ENCODE measurements at places on chromosomes 5 and 9.

- no peak for DNase-seq
These were observed 99.5 kb downstream of the GHR start for GRCh38 chr5:42522783-42523182.

- DNase-seq = no peak
These were observed 859.1 kb upstream of the ARRDC3 start for GRCh38 chr5:92242170-92242569.

DNA sequence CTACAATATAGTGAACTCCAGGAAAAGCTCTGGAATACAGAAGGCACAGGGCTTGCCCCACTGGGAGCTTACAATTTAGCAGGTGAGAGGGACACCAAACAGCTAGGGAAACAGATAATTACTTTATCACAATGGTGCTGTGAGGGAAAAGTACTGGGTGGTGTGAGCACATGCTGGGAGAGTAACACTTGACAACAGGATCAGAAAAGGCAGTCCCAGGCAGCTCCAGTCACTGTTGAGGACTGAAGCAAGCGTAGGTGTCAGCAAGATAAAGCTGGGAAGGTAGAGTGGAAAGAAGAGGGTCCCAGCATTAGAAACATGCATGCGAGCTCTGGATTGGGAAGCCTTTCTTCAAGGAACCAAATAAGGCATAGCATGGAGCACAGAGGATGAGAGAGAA, 296.0 kb downstream of the ATPSCKMT start:
- no peak for DNase-seq

- peak; percentile 47 for DNase-seq
These were observed 54.1 kb downstream of the GDA start for GRCh38 chr9:72203205-72203803.

DNA sequence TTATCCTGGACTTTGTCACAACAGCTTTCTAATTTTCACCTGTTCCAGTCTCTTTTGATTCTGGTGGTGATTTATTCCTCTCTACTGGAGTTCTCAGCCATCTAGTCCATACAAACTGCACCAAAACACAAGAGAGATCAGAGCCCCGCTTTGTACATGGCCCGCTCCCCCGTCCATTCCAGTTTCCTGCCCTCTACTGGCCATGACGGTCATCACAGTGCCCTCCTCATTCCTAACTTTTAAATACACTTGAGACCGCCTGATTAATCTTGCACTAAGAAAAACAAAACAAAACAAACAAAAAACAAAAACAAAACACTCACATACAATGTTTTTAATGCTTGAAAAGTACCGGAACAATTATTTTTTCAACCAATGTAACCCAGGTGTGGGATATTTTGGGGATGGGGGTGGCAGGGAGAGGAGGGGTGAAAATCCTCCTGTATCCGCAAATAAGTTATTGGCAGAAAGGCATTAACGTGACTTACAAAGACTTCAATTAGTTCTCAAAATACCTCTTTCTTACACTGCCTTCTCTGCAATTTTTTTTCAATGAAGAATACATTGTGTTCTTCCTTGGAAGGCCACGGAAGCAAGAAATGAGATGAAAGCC, 84.8 kb upstream of the PAM start:
- peak; percentile 34 for DNase-seq

- no peak for DNase-seq
These were observed 155.3 kb upstream of the KLF9 start for GRCh38 chr9:70569791-70570190.

DNA sequence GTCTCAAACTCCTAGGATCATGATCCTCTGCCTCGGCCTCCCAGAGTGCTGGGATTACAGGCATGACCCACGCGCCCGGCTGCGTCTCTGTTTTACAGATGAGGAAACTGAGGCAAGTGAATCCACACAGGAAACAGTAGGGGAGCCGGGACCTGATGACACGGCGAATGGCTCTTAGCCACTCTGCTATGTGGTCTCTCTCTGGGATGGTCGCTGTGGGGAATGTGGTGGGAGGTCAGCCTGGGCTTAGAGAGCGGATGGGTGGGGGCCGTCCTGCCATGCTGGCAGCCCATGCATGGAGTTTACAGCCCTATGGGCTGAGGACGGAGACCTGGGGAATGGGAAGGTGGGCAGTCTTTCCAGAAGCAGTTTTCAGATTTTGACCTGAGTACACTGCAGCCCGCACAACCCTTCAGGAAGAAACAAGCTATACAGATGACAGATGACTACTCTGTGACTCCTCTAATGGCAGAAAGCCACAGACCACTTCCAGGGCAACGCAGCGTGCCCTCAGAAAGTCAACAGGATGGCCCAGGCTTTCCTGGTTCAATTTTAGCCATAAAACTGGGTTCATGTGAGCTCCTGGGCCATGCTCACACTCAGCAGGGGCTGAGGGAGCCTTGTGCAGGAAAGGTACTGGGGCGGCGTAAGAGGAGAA, 136.1 kb upstream of the RAPGEF1 start:
- no peak for DNase-seq

DNA sequence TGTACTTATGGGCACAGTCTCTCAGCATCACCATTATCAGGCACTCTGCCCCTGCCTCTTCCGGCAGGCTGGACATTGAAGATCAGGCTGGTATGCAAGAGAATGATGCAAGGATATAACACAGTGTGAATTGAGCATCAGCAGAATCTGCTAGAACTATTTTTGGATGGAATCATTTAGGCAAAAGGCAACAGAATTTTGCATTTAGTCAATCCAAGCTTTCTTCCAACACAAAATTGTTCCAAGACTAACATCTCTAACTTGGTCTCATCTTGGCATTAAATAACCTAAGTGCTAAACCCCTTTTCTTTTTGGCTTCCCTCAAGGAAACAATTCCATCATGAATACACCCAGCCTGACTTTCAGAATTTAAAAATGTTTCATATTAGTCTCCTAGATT, 339.9 kb downstream of the PRELID2 start:
- DNase-seq = no peak

DNA sequence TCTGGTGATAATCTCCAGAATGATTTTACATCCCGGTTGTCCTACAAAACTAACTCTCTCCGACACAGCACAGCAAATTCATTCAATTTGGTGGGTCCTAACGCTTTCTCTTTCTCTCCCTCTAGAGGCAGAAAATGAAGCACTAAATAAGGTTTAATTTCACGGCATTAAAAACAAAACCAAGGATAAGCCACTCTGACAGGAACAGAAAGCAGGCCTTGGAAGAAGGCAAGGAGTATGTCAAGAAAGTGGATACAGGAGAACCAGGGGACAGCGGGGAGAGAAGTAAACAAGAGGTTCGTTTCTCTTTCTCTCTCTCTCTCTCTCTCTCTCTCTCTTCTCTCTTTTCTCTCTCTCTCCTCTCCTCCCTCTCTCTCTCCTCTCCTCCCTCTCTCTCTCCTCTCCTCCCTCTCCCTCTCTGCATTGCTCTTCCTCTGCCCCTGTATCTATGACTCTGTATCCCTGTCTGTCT, 49.8 kb downstream of the EBF1 start:
- DNase-seq = no peak

- DNase-seq = no peak
These were observed 16.2 kb upstream of the TLE4 start for GRCh38 chr9:79555474-79556089.

GRCh38 chr9:128384801-128385495, 13.8 kb downstream of the URM1 start:
- DNase-seq = no peak

- DNase-seq = no peak
These were observed 106.6 kb downstream of the SIL1 start for GRCh38 chr5:139091439-139092156.

DNA sequence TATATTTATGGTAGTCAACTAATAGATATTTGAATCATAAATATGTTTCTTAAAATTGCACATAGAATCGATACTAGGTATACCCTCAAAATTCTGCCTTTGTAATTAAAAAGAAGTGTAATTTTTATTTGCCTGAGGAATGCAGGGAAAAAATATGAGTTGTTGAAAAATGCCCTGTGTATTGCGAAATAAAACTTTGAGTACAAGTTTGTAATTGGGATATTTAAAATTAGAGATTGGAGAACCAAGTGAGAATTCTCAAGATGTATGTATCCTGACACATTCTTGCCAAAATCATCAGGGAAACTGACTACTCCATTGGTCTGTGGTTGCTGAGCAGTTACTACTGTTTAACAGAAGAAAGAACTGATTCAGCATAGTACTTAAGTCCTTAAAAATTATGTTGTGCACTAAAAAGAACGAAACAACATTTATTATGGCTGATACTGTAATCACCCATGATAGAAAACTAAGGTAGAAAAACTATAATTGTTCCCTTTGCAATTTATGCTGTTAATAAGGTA, 36.0 kb downstream of the ST8SIA4 start:
- no peak for DNase-seq

- DNase-seq = no peak
These were observed 105.8 kb downstream of the DOCK2 start for GRCh38 chr5:169742771-169743296.

DNA sequence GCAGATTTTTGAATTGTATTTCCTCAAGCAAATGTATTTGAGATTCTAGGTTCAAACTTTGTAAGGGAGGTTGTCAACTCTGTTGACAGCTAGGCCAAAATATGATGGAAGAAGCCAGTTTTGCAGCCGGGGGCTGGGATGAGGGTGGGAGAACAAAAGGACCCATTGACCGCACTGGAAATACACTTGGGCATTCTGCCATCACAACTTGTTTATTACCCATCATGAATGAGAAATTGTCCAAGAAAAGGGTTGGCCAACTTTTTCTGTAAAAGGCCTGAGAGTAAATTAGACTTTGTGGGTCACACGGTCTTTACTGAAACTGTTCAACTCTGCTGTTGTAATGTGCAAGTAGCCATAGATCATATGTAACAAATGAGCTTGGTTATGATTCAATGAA, 221.3 kb upstream of the KLF9 start:
- DNase-seq = no peak

DNA sequence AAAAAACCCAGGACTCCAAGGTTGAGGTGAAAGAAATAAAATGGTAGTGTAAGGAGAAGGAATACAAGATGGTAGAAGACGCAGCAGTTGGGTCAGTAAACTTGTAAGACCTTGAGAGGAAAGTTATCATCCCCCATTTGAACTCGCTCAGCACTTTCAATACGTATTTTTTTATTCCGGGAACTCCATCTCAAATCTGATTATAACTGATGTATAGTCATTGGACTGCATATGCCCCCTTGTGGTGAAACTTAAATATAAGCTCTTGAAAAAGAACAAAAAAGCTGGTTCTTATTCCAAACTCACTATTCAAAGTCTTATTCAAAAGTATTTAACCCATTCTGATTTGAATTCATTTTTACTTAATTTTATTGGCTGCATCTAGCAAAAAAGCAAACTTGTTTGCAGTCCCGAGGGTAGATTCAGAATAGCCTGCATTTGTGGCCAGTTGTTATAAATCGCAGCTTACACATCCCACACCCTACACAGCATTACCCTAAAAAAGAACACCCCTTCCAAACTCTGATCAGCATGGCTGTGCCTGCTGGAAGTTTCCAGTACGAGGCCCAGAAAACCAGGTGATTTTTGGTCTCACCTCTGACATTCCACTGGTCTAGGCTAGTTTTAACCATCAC, 118.0 kb downstream of the ESM1 start:
- peak; percentile 61 for DNase-seq

DNA sequence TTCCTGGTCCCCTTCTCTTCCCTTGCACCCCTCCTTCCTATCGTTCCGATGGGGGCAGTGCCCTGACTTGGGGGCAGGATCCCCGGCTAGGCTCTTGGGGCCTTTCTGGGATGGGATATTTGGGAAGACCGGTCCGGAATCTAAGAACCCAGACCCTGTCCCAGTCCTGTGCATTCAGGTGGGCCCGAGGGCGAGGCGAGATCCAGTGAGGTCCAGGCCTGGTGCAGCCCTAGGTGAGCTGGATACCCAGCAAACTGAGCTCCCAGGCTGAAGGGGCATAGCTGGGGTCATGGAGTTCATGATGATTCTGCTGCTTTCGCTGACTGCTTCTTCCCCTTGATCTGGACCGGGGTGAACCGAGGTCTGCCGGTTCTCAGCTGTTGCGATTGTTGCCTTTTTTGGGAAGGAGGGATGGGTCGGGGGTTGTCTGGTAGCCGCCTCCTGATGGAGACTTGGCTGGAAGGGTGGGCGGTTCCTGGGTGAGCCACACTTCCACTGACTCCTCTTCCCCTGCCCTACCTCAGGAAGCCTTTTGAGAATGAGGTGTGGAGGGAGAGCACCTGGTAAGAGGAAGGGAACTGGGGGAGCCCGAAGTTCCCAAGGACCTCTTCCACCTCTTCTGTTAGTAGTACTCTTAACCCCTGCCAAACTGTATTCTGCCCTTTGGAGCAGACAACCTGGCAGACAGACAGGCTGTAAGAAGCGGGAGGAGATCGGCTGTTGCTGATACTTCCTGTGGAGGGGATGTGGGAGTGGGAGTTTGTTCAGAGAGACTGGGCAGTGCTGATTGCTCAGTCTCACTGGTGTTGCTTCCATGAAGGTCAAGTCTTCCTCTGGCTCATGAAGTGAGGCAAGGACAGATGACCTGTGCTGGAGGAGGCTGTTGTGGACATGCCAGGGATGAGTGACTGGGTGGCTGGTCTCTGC, 1.0 kb downstream of the LRRC8A start:
- DNase-seq = no peak

DNA sequence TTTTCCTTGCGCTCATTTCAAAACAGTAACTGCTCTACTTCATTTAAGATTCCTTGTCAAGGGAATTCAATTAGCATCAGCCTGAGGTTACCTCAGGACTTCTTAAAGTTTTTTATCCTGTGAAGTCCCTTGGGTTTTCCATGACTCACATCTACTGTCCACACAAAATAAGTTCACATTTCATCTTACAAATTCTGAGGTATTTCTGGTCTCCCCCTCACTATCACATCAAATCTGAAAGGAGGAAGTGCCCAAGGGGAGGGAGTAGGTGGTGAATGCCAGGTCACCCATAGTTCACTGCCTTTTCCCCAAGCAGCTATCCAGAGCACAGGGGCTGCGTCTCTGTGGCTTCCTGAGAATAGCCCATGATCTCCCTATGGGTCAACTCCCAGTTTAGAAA, 227.1 kb upstream of the NREP start:
- DNase-seq = no peak

GRCh38 chr9:91775011-91775707, 174.9 kb downstream of the ROR2 start:
- peak; percentile 64 for DNase-seq

- DNase-seq = peak; percentile 7
These were observed 572 bp downstream of the CDK5RAP2 start for GRCh38 chr9:120579139-120580050.

- no peak for DNase-seq
These were observed 246.0 kb downstream of the GADD45G start for GRCh38 chr9:89850631-89851325.

GRCh38 chr5:18043344-18043743, 409.1 kb downstream of the TAF11L14 start:
- DNase-seq = no peak

- DNase-seq = no peak
These were observed 78.0 kb downstream of the JAKMIP2 start for GRCh38 chr5:147704544-147704943.
